ENCODE measurements at places on chromosomes 11 and 22.

DNA sequence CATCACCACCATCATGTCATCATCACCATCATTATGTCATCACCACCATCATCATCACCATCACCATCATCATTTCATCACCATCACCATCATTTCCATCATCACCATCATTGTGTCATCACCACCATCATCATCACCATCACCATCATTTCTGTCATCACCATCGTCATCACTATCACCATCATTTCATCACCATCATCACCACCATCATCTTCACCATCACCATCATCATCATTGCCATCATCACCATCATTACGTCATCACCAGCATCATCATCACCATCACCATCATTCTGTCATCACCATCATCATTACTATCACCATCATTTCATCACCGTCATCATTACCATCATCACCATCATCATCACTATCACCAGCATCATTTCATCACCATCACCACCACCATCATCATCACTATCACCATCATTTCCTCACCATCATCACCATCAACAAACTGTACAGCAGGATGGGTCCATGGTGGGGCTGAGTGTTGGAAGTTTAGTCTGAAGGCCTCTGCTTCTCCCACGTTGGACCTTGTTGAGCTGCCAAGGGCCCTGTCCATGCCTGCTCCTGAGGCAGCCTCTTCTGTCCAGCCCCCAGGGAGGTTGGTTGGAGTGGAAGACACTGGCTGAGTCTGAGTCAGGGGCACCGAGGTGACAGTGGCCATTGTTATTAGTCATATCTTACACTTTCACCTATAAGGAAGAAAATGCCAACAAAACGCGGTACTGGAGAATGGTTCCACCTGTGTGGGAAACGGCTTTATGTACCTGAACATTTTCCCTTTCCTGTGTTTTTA, 247.1 kb downstream of the TBC1D22A start:
- DNase-seq: no peak

GRCh38 chr22:46969961-46970360, 207.5 kb downstream of the TBC1D22A start:
- DNase-seq: no peak

DNA sequence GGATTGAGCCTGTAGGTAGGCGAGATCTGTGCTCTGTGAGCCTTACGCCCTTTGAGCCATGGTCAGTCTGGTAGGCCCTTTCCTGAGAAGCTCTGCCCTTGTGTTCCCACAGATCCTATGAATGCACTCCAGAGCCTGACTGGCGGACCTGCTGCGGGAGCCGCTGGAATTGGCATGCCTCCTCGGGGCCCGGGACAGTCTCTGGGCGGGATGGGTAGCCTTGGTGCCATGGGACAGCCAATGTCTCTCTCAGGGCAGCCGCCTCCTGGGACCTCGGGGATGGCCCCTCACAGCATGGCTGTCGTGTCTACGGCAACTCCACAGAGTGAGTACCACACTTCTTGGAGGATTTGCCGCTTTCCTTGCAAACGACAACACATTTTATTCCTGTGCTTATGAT, 47.4 kb downstream of the MED15 start:
- DNase-seq: no peak

DNA sequence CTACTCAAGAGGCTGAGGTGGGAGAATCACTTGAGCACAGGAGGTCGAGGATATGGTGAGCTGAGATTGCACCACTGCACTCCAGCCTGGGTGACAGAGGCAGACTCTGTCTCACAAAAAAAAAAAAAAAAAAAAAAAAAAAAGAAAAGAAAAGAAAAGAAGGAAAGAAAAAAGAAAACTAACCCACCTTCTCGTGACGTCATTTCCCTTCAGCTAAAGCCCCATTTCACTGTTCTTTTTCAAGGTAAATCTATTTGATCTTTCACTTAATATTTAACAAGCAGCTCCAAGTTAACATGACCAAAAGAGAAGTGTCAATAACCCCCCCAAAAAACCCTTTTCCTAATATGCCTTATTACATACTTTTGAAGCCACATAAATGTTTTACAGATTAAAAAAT, 5.1 kb downstream of the RAPSN start:
- DNase-seq: no peak

- DNase-seq: no peak
Observed at GRCh38 chr11:44112091-44112821, 16.8 kb downstream of the EXT2 start.

Data from stimulated activated CD4-positive, alpha-beta T cell treated with anti-CD3 and anti-CD28 coated beads, Interleukin-1b, Interleukin-23, amount 100 ng/mL, for 1 hour (primary cell).